Ovary (tissue), 10 donors: ENCODE measurements at places on chromosomes 12 and 14. TPM values are rescaled to one million over a fixed set of nuclear protein-coding genes. Genes with fewer than 3 reads are reported as not detected.
A peak's percentile ranks its signal among the peaks of the same experiment; 100 is the strongest.

DNA sequence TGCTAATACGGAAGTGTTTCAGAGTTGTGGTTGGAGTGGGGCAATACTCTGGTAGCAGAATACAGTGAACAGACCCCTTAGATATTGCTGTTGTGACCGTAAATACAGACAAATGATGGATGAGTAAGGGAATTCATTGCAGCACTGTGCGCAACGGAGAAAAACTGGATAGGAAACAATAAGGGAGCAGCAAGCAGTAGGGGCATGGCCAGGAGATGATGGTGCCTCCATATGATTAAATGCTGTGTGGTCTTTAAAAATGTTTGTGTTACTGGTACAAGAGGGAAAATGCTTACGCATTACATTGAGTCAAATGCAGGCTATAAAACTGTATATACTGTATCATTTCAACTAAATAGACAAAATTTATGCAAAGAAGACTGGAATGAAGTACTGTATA lies 61.6 kb downstream of the EML1 start:
- DNase-seq: no peak

DNA sequence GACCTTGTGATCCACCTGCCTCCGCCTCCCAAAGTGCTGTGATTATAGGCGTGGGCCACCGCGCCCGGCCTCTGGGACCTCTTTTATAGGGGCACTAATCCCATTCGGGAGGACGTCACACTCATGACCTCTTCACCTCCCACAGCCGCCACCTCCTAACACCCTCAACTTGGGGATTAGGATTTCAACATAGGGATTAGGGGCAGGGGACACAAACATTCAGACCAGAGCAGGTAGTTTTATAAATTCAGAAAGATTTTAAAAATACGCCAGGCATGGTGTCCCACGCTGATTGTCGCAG lies 49.4 kb downstream of the TPCN1 start:
- DNase-seq: peak; percentile 35

- DNase-seq: no peak
Observed at GRCh38 chr14:35826952-35827416, 846 bp downstream of the BRMS1L start.

DNA sequence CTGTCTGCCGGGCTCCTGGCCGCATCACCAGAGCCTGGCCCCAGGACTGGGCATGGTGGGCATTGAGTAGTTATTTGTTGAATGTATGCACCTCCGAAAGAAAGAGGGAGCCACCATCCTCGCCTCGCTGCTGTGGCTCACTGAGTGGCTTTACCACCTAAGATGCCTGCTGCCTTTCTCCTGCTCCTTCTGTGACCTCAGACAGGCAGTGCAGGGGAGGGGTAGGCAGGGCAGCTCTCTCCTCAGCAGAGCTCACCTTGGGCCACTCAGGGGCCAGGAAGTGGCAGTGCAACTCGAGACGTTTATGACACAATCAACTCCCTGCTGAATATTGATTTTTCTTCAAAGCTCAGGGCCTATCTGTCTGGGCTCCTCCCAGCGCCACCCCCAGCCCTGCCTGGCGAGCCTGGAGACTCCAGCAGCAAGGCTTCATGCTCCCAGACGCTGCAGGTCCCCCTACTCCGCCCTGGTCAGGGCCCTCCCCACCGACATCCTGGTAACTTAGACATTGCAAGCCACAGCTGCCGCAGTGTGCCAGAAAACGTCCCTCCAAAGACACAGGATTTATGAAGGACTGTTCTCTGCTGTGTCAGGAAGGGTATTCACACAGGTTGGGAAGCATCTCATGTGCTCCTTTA lies 84.3 kb upstream of the DIO3 start:
- no peak for DNase-seq

GRCh38 chr12:63961048-63961447 lies 116.5 kb downstream of the SRGAP1 start:
- no peak for DNase-seq

- no peak for DNase-seq
Observed at GRCh38 chr12:24901576-24902461, 47.1 kb downstream of the BCAT1 start.

DNA sequence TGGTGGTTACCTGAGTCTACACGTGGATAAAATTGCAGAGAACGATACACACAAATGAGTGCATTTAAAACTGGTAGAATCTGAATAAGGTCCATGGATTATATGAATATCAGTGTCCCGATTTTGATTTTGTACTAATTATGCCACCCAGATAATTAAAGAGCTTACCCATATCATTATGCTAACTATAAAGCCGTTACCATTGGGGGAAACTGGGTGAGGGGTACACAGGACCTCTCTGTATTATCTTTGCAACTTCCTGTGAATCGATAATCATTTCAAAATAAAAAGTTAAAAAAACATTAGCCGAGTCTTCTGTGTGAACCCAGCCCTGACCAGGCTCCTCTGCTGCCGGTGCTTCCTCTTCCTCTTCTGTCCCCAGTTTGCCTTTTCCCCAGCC lies 107.1 kb downstream of the SMOC1 start:
- DNase-seq: no peak

GRCh38 chr14:72603639-72604038 lies 290.3 kb downstream of the DPF3 start:
- DNase-seq: no peak

- DNase-seq: no peak
Observed at GRCh38 chr14:30710876-30711275, 88.8 kb downstream of the SCFD1 start.

- no peak for DNase-seq
Observed at GRCh38 chr14:39395555-39396254, 36.5 kb downstream of the FBXO33 start.

TMEM30B gene
- total RNA-seq: 6.7 TPM

HOXC6 gene
- 29.6 TPM for total RNA-seq

IRAK3 gene
- total RNA-seq: 4.0 TPM

ANAPC5 gene
- total RNA-seq: 78.9 TPM

SRRM4 gene
- total RNA-seq: not detected

PMEL gene
- 3.7 TPM for total RNA-seq

DIO3 gene
- 11.4 TPM for total RNA-seq
